ENCODE measurements at places on chromosomes 12 and 14.

- DNase-seq, result no peak
These were observed 13.0 kb downstream of the HPD start for GRCh38 chr12:121845701-121846100.

- no peak for DNase-seq
These were observed 26.1 kb upstream of the FOXN3 start for GRCh38 chr14:89443042-89443629.

GRCh38 chr12:15910864-15911721 lies at the start of gene DERA:
Gene DERA (plus strand): TSS chr12:15911332. CDS start chr12:15911384, 52 bp downstream.
- DNase-seq, result peak; percentile 78

GRCh38 chr12:28265435-28266042 lies 75.3 kb downstream of the CCDC91 start:
- no peak for DNase-seq

DNA sequence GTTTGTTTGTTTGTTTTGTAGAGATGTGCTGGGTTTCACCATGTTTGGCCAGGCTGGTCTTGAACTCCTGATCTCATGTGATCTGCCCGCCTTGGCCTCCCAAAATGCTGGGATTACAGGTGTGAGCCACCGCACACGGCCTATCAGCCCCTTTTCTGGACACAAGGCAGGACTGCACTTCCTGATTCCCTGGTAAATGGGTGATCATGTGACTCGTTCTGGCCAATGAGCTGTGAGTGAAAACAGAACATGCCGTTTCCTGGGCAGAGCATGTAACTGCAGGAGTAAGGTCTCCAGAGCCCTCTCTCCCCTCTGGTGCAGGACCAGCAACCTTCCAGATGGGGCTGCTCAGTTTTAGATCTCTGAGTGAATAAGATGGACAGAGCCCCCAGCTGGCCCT lies 92.7 kb downstream of the ITPK1 start:
- no peak for DNase-seq

DNA sequence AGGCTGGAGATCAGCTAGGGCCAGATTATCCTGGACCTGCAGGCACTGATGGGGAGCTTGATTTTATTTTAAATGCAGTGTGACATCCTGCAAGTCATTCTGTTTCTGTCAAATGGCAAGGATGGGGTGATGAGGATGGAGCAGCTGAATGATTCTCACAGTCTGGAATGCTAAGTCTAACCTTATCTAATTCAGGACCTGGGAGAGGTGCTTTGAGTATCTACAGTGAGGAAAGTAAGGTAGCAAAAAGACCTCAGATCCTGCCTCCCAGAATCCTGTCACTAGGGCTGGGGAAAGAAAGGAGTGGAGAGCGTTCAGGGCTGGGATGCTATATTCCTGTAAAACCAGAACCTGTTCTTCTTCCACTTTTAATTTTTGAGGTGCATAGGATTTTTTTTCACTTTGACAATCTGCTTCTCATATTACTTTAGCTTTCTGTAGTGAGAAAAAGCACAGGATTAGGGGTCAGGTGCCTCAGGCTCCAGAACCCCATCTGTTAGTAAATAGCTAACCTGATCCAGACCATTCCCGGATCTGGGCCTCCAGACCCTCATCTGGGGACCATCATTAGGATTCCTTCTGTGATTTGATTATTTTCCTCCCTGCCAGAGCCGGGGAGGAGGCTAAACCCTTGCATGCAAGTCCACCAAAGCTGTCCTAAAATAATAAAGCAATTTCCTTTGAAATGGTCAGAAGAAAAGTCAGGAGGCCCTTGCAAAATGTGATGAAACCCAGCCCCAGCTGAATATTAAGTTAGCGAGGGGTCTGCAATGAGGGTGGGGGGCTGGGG lies 54.7 kb downstream of the ASCL1 start:
- no peak for DNase-seq

DNA sequence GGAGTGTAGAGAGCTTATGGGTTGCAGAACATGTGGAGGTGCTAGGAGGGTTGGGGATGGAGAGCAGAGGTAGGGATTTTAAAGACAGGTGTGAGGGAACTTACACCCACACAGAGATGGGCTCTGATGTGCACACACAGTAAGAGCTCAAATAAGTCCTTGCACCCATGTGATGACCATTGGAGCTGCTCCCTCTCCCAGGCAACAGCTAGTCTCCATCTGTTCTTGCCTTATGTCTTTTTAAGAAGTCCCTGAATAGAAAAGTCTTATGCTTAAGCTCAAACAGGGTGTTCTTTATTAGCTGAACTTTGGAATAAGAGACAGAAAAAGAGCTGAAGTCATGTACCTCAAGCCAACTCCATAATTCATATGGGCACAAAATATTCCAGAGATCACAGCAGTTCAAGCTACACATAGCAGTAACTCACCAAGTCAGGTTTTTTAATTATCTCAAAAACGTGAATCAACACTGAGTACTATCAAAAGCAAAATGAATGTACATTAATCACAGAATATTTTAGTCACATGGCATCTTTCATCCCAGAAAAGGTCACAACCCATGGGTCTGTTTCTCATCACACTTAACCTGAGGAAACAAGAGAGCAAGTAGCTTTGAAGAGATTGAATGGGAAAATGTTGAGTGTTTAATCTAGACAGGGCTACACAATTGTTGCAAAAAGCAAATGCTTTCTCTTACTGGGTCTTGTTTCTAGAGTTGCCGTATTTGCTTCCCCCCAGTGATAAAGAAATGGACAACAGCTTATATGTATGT lies 1513.6 kb upstream of the SEL1L start:
- no peak for DNase-seq

DNA sequence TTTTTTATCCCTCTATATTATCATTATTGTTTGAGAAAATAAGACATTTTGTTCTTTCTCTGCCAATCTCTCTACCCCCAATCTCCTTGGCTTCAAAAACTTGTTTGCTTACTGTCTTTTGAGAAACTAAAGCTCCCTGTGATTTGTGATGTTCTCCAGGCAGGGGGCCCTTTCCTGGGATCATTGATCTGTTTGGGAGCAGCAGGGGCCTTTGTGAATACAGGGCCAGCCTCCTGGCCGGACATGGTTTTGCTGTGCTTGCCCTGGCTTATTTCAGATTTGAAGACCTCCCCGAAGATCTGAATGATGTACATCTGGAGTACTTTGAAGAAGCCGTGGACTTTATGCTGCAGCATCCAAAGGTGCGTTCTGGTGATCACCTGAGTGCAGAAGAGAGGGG lies 4.5 kb downstream of the ACOT6 start:
- no peak for DNase-seq

DNA sequence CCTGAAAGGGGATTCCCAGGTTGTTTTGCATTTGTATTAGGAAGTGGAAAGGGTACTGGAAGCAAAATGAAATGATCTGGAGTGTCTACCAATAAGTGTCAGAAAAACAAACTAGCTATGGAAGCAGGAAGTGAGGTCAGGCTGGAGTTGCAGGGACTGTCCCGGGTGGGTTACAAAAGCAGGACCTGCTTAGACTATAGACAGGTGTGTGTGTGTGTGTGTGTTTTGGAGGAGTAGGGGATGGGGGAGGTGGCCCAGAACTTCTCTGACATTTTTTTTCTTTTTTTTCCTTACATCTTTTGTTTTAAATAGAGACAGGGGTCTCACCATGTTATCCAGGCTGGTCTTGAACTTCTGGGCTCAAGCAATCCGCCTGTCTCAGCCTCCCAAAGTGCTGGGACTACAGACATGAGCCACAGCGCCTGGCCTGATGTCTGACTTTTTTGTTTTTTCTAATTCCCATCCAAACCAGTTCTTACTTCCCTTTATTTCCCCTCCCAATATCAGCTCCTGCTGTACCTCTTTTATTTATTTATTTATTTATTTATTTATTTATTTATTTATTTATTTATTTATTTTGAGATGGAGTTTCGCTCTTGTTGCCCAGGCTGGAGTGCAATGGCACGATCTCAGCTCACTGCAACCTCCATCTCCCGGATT lies 512 bp upstream of the RND1 start:
- no peak for DNase-seq

DNA sequence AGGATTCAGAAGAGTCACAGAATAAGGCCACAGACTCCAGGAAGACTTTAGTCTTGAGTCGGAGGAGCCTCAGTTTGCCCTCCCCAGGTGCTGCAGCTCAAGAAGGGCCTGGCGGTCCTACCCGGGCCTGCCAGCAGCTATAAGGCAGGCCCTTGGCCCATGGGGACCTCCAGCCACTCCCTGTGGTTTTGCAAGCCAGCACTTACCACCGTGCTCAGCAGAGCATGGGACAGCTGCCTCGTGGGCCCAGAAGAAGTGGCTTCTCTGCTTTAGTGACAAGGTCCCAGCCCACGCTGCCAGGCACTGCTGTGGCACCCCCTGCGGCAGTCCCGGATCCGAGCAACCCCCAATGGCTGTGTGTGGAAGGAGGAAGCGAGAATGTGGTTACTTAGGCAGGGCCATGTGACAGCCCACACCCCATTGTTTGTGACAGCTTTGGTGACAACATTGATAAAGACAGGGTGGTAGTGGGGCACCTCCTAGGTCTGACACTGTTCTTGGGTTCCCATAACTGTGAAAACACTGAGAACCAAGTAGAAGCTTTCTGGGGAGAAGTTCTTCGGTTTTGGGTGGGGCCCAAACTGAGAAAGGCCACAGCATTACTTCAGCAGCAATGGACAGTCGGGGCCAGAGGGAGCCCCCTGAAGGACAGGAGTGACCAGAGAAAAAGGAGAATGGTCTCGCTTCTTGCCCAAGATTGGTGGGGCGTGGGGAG lies at the start of gene SELPLG:
Gene SELPLG (minus strand): TSS at position 361 of the 715 bp plus-strand sequence. CDS start 9,587 bp downstream, outside the sequence.
- DNase-seq, result peak; percentile 60

DNA sequence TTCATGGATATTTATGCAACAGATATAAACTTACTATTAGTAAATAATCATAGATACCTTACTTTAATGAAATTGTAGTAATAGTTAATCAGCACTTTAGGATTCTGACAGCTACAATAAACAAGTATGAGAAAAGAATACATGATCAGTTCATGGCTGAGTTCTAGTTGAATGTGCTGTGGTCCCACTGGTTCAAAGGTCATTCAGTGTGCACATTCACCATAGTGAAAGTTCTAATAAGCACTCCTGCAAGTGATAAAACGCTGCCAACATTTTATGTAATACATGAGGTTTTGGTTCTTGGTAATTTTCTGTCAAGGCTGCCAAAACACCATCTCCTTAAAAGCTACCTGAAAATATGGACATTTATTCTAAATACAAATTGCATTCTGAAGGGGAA lies 92.6 kb downstream of the NUMB start:
- DNase-seq, result no peak

GRCh38 chr12:121786440-121786825 lies 7.1 kb downstream of the RHOF start:
- DNase-seq, result no peak

- DNase-seq, result no peak
These were observed 42.4 kb downstream of the TRIP11 start for GRCh38 chr14:91997492-91997891.

Data from heart right ventricle (tissue), 16 donors.